Stimulated activated CD4-positive, alpha-beta T cell treated with anti-CD3 and anti-CD28 coated beads, TNF-alpha, amount 100 ng/mL, for 4 hours (primary cell): ENCODE measurements at places on chromosomes 12 and 14.

GRCh38 chr14:27389402-27389801 is 791.6 kb upstream of the NOVA1 start:
- no peak for DNase-seq

- no peak for DNase-seq
Observed at GRCh38 chr12:112602150-112602549, 183.4 kb downstream of the PTPN11 start.

- DNase-seq: no peak
Observed at GRCh38 chr14:77256694-77257093, 14.3 kb downstream of the NGB start.

DNA sequence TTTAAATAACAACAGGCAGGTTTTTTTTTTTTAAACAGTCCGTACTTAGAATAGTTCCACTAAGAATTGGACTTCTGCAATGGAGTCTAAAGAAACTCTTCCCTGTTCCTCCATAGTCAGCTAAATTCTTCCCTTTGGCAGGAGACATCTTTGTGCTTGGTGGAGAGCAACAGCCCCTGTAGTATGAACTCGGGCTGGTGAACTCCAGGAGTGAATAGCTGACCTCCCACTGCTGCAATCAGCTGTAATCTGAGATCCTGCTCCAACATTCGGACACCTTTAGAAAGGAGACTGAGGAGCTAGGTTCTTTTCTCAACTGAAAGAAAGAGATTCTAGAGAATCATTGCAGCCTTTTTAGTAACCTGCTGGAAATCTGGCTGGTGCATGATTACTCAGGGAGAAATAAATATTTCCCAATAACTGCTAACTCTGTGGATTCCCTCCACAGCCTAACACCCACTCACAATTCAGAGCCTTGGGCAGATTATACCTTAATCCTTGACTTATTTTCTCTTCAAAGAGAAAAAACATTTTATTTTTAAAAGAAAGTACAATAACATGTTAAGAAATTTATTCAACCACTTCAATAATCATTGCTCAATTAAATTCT is 25.6 kb upstream of the DBX2 start:
- DNase-seq: no peak

- DNase-seq: no peak
Observed at GRCh38 chr12:124682425-124683151, 115.2 kb upstream of the NCOR2 start.

DNA sequence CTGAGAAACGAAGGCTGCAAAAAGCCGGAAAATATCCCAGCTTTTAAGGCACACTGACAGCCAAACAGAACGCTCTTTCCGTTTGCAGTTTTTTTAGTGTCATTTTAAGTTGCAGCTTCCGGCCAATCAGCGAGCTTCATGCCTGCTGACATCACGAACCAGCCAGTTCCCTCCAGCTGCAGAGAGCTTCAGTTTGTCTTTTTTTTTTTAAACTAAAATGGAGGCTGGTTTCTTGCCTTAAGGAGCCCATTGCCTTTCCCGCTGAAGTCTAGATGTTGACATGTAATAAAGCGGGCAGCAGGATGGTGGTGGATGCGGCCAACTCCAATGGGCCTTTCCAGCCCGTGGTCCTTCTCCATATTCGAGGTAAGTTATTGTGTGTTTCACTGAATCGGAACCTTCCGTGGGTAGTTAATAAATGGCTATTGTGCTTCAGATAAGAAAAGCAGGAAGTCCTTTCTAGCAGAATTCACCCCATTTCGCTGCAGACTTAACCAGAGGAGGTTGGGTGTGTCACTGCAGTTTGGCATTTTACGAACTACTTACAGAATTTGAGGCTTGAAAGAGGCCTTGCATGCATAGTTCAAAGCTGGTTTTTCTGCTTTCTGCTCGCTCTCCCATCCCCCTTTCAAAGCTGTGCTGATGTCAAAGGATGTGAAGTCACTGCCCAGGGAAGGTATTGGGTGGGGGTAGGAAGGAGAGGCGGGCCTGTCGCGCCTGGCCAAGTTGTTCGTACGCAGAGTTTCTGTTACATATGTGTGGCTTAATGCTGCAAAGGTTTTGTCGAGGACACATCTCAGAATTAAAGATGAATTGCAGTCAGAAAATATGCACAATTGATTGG is 48.4 kb downstream of the PPP2R5C start:
- DNase-seq: no peak

- DNase-seq: no peak
Observed at GRCh38 chr14:53628732-53629430, 327.7 kb downstream of the BMP4 start.

DNA sequence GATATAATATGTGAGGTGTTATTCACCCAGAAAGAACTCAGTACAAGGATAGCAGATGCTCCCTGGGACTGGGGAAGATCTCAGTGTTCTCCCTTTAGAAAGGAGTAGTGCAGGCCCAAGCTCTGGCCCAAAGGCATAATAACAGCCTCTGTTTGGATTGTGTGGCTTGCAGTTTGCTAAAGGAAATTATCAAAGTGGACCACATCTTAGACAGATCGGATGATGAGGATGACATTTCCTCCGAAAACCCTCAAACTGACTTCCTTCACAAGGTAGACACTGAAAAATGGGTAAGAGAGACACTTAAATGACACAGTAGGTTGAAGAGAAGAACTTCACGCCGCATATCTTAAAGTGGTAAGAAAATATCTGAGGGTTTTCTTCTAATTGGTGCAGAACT is 26.1 kb downstream of the SMCO2 start:
- DNase-seq: no peak

DNA sequence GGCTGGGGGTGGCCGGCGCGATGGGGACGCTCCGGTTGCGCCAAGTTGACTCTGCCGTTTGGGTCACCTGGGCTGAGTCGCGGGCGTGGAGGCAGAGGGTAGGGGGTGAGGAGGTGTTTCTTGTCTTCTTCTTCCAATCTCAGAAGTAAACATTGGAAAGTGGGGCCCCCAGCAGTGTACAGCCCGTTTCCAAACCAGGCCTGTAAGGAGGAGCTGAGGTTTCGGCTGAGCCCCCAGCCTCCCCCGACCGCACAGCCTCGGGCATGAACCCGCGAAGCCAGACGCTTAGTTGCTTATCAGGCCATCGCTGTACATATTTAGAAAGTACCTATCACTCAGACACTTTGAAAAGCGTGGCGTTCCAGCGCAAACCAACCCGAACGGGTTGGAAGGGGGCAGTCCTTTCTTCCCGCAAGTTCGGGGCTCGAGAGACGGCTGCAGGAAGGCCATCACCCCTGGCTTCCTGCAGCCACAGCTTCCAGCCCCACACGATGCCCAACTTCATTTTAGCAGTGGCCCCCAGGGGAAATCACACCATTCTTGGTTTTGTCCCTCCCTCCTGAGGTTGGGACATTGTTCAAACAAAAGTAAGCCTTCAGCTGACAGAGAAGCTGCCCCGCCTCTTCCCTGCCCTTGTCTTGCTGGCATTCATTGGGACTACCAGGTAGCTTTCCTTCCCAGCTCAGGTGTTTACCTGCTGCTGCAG is 164.1 kb downstream of the ZFP36L1 start:
- peak; percentile 13 for DNase-seq

- DNase-seq: no peak
Observed at GRCh38 chr12:91633734-91634357, 451.2 kb upstream of the DCN start.

GRCh38 chr12:54936736-54937135 is 47.8 kb downstream of the TESPA1 start:
- no peak for DNase-seq

DNA sequence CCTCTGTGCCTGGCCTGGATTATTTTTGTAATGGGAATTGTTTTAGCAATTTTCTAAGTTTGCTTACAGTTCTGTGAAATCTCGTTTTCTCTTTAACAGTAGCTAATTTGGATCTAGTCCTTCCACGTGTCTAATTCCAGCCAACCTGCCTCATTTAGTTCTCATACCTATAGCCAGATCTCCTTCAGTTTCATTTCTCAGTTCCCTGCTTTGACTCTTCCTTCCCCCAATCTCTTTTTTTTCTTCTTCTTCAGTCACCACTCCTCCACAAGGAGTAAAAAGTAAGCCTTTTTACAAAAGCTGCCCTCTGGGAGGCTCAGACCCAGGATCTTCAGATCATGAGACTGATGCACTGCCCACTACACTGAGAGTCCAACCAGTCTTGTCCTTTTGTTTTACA is 1.4 kb downstream of the THTPA start:
- DNase-seq: no peak

DNA sequence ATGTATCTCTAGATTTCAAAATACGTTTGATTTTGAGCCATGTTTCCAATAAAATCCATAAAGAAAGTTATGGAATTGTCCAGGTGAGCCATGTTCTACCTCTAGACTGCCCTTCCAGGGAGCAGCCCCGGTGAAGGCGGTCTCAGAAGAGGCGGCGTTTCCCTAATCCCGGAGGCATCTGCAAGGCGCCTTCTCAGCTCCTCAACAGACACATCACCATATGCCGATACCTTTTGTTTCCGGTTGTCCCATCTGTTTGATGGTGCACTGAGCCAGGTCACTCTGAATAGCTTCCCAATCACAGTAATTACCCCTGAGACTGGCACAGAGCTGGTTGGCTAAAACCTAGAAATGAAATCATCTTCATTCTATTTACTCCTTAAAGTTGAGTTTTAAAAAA is 305.5 kb upstream of the FKBP4 start:
- no peak for DNase-seq

DNA sequence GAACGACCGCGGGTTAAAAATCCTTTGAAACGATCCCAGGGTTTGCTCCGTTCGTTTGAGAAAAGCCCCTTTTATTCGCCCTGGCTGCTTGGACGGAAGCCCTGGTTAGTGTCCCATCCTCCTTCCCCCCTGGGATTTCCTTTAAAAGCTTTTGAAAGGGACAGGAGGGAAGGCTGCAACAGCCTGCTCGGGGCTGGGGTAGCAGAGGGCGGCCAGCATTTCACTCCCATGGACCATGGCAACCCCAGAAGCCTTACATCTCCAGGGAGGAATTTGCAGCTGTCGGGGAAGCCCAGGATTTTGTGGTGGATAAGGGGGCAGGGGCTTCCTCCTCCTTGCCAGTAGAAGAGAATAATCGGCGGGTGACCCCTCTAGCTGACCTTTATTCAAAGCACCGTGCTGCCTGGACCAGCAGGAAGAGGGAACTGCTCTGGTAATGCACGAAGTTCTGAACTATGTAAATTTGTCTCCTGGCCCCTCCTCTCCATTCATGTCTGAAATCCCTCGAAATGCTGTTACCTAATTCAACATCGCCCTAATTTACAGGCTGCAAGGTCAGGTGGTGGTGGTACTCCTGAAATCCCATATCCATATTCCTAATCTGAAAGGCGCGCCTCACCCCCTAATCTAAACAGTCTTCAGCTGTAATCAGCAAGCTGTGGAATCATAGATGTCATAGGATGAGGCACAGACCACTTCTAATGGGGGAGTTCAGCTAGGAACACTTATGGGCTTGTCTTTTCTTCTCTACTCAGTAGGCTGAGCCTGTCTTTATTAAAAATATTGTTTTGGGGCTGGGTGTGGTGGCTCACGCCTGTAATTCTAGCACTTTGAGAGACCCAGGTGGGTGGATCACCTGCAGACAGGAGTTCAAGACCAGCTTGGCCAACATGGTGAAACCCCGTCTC is 1.0 kb upstream of the CLIP1 start:
- no peak for DNase-seq

GRCh38 chr12:12425616-12426015 is 68.7 kb downstream of the BORCS5 start:
- DNase-seq: no peak

DNA sequence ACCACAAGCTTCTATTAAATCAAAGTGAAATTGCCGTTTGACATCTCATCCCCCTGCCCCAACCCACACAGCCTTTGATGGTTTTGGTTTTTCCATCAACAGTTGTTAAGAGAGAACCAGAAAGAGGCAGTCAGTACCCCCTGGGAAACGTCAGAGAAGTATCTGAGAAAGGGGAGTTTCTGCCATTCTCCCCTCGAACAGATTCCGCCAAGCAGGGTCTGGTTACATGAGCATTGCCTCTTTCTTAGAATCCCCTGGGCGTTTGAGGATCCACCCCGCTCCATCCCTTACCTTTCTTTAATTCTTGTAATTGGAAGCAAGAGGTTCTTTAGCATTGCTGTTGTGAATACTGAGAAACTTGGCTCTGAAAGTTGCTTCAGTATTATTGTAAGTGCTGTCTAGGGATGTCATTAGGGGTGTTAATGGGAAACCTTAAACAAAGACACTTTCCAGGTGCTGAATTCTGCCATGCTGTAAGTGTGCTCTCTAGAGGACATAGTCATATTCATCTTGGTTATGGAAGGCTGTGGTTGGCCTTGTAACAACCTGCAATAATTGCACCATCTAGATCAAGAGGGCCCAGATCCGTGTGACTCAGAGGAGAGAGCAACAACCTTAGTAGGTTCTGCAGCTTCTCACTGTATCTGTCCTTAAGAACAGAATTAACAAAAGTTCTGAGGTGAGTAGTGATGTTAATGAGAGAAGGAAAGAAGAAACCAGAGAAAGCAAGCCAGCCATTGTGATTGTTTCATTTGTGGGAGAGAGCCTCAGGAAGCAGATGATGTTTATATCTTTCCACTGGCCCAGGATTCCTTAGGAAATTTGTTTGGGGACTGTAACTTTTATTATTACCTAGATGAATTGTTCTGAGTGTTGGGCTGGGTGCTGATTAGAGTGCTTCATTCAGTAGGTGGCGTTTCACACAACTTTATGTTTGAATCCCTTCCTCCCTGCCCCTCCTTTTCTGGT is 9.0 kb downstream of the TMBIM6 start:
- peak; percentile 26 for DNase-seq

DNA sequence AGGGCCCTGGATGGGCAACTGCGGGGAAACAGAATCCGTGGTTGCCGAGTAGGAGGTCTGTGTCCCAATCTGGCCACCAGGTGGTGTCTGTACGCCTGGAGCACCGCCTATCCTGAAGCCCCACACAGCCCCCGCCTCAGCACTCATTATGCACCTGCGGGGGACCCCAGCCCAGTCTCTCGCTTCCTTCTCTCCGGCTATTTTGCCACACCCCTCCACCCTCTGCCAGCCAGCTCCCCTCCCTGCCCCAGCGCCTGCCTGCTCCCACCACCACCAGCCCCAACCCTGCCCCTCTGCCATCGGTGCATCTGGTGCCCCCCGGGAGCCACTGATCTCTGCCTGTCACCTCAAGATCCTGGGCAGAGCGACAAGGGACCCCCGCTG is 2.2 kb upstream of the NXPH4 start:
- peak; percentile 53 for DNase-seq

DNA sequence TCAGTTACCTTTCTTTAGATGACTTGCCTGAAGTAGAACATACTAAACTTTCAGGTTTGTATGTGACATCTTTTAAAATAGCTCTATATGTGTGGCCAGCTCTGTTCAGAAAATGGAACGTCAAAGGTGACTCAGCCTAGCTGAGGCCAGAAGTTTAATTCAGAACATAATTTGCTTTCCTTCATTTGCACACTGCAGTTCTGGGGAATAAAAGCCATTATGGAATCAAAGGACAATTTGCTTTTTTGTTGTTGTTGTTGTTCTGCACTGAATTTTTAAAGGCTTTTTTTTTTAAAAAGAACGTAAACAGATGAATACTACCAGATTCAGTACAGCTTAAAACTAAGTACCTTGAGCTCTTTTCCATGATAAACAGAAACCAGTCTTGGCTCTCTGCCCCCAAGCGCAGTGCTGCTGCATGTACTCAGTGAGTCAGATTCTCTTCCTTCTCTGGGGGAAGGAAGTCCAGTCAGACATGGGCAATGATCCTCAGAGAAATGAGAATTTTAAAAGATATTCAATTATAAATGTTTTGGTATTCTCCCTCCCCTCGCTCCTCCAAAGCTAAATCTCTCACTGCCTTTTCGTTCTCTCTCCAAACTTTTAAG is 644.2 kb downstream of the NOVA1 start:
- DNase-seq: no peak

GRCh38 chr12:92988622-92989130 is 59.6 kb upstream of the EEA1 start:
- DNase-seq: no peak

GRCh38 chr14:104923640-104924420 is 849 bp upstream of the PLD4 start:
- no peak for DNase-seq
